Stimulated activated CD4-positive, alpha-beta T cell treated with anti-CD3 and anti-CD28 coated beads, Interleukin-12 subunit alpha, Interleukin-12 subunit beta, amount 100 ng/mL, for 24 hours (primary cell): ENCODE measurements at places on chromosomes 16 and 17.

GRCh38 chr16:67741118-67741517 lies 22.0 kb upstream of the GFOD2 start:
- DNase-seq = no peak

DNA sequence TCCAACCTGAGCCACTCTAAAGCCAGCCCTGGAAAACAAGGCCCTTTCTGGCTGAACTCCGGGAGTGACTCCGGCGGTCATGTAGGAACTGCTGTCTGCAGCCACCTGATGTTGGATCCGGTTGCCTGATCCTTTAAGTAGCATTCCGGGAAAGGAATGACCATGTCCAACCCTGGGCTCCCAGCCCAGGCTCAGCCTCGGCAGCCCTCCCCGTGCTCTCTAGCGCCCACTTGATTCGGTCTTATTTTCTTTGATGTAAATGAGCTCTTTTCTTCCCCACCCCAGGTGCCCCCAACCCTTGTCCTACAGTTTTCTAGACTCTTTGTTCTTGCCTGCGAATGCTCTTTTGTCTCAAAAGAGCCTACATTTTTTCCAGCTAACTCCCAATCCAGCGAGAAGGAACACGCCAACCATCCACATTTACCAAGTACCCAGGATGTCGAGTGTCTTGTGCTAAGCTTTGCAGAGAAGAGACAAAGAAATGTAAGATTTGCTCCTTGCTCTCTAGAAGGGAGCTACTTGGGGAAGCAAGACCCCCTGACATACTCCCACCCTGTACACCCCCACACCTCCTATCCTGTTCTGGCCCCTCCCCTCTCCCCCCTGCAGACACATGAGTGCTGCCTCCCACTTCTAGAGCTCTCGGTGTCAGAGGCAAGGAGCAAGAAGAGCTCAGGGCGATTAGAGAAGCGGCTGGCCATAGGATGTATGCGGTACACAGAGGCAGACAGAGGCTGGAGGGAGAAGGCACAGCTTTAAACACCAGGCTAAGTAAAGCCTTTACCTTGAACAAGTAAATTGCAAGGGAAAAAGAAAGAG lies 53.8 kb downstream of the COG7 start:
- DNase-seq = no peak

GRCh38 chr16:15502041-15502725 lies 67.8 kb downstream of the BMERB1 start:
- no peak for DNase-seq

GRCh38 chr17:19426631-19427030 lies 15.6 kb downstream of the RNF112 start:
- no peak for DNase-seq

DNA sequence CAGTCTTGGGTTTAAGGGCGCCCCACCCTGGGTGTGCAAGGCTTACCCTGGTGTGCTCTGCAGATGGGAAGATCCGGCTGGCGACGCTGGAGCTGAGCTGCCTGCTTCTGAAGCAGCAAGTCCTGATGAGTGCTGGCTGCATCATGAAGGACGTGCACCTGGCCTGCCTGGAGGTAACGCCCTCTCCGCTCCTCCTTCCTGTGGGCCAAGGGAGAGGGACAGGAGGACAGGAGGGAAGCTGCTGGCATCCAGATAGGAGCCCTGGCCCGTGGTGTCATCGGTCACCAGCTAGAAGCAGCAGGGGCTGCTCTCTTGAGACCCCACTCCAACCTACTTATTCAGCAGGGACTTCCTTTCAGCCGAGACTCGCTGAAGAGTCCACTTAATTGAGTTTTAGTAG lies 97.8 kb downstream of the CLEC16A start:
- DNase-seq = no peak

- no peak for DNase-seq
These were observed 8.5 kb upstream of the YPEL3 start for GRCh38 chr16:30104492-30104891.

DNA sequence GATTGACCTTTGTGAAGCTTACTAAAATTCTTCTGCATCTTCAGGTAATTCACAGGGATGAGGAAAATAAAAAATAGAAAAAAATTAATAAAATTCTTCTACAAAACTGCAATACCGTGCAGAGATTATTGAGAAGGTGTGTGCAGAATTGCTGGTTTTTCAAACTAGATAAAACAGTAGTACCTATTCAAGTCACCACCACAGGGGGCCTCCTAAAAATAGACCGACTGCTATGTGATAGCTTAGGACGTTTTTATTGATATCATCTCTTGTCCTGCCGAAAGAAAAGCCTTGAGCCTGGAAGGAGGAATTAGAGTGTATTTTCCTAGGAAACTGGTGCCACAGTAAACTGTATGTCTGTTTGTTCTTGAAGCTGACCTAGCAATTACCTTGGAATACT lies 325.9 kb downstream of the ZFHX3 start:
- no peak for DNase-seq

GRCh38 chr17:55988861-55989260 lies 164.4 kb upstream of the ANKFN1 start:
- no peak for DNase-seq
